ENCODE measurements at places on chromosomes 5 and 9. TPM values are rescaled to one million over a fixed set of nuclear protein-coding genes. Genes with fewer than 3 reads are reported as not detected.

DNA sequence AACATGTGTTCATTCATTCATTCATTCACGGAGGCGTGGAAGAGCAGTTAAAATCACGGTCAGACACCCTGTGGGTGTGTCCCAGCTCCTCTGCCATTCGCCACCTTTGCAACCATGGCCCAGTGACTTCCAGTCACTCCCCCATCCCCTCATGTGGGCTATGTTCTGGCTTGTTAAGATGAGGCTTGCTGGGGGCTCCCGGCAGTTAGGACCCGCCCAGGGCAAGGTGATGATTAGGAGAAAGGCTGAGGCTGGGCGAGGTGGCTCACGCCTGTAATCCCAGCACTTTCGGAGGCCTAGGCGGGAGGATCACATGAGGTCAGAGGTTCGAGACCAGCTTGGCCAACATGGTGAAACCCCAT is 24.9 kb upstream of the PTGES start:
- no peaks in the 10 kb centered on the region for H3K36me3 ChIP-seq
- H3K27ac ChIP-seq, result peak overlapping the region; percentile 81
- DNase-seq, result no peak

DNA sequence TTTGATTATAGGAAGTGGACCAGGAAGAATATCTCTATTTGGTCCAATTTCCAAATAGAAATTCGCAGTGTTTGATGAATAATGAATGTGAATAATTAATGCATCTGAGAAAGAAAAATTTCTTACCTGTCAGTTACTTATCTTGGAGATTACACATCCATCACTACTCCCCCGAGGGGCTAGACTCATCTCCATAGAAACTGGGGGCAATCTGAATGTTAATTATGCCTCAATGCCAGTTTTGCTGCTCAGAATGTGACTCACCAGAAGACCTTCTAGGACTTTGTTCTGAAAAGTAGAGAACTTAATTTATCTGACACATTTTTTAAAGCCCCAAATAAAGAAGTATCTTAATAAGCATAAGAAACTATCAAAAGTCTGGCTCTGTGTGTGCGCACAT is 233.4 kb upstream of the NR4A3 start:
- no peaks in the 10 kb centered on the region for H3K4me1 ChIP-seq
- DNase-seq, result no peak
- no peaks in the 10 kb centered on the region for H3K27me3 ChIP-seq
- no peak overlapping the region for H3K27ac ChIP-seq

Gene SURF1
- 31.2 TPM for total RNA-seq

GRCh38 chr5:103034662-103035392 is 85.1 kb downstream of the GIN1 start:
- no peak for DNase-seq
- no peak overlapping the region for H3K27ac ChIP-seq
- H3K4me1 ChIP-seq, result no peaks in the 10 kb centered on the region

DNA sequence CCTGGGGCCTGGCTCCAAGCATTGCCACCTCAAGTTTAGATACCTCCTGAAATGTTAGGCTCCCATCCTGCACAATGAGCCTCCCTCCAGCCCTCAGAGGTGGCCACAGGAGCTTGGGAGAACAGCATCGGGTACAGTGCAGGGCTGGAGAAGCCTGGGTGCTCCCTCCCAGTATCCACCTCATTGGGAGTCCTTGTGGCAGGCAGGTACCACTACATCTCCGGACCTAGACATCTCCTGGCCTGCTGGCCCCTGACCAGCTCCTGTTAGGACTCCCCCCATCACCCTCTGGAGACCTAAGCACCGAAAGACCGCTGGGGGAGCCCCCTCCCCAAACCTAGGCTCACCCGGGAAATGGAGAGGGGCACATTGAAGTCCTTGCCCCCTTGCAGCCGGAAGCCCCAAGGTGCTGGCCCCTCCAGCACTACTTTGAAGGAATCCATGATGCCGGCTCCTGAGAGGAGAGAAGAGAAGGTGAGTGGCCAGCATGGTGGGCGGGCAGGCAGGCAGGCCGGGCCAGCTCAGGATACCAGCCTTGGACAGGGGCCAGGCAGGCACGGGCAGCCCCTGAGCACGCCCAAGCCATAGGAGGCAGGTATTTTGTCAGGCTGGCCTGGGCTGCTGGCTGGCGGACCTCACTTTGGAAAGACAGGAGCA is 1.2 kb downstream of the PDLIM7 start:
- H3K27ac ChIP-seq, result peak overlapping the region; percentile 85
- H3K27me3 ChIP-seq, result no peaks in the 10 kb centered on the region
- DNase-seq, result no peak
- peak overlapping the region; percentile 73 for H3K4me3 ChIP-seq
- H3K4me1 ChIP-seq, result peaks cover 53% of the 10 kb centered on the region

Gene GRXCR2
- total RNA-seq, result not detected

GRCh38 chr9:109584205-109584604 is 86.1 kb upstream of the PTPN3 start:
- H3K4me3 ChIP-seq, result no peak overlapping the region
- H3K27me3 ChIP-seq, result no peaks in the 10 kb centered on the region
- no peaks in the 10 kb centered on the region for H3K4me1 ChIP-seq
- no peaks in the 10 kb centered on the region for H3K36me3 ChIP-seq
- no peak for DNase-seq

- H3K36me3 ChIP-seq, result no peaks in the 10 kb centered on the region
- H3K4me3 ChIP-seq, result peak overlapping the region; percentile 53
Measured at GRCh38 chr5:128538250-128539037, 399 bp upstream of the FBN2 start.

Gene TMC1
- not detected for total RNA-seq

DNA sequence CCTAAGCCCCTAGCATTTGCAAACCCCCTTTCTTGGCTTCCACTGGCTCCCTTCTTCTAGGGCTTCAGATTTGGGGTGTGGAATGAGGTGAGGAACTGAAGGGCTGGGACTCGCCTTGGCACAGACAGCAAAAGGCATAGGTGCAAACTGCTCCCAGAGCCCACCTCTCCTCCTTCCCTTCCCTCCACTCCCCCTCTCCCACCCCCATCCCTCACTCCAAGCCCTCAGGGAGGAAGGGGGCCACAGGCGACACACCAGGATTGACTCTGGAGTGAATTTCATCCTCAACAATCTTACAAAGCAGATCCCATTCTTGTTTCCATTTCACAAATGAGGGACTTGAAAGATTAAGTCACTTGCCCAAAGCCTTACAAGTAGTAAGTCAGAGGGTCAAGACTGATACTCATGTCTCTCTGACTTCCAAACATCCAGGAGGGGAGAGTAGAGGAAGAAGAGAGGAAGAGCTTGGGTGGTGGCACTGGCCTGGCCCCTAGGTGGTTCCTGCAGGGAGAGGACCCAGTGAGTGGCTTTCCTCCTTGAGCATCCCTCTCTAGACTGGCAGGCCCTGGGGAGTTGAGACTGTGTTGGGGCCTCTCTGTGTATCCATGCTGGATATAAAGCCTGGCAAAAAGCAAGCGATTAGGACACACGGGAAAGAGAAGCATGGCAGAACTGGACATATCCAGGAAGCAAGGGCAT is 193.1 kb downstream of the GABBR2 start:
- DNase-seq, result peak; percentile 47
- H3K4me3 ChIP-seq, result no peak overlapping the region
- no peaks in the 10 kb centered on the region for H3K4me1 ChIP-seq
- no peak overlapping the region for H3K27ac ChIP-seq
- H3K27me3 ChIP-seq, result no peaks in the 10 kb centered on the region

DNA sequence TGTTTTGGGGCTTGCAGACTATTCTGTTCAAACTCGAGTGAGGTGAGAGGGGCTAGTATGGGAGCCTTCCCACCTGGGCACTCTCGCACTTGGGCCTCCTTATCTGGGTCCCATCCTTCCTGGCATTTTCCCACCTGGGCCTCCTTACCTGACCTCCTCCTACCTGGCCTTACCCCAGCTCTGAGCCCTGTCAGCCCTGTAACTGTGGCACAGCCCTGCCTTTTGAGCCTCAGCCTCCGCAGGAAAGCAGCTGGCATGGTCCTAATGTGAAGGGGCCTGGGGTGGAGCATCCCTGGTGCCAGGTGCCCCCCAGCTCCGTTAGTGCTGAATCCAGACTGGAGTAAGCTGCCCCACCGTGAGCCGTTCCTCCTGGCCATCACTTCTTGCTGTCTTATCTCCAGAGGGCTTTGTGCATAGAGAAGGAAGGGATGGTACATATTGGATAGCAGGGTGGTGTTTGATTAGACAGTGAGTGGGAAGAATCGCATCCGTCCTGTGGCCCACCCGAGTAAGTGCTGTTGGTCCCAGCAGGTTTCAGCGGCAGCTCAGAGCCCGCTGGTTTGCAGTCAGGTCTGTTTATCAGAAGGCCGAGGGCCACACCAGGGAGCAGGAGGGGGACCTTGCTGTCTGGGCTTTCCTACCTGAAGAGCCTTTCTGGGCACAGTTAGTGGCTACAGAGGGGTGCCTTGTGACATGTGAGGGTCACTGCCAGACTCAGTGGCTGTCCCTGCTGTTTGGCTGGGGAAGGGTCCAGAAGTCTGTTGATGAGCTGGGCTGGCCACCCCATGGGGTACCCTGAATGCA is 76.5 kb downstream of the WNK2 start:
- H3K4me3 ChIP-seq, result no peak overlapping the region
- no peaks in the 10 kb centered on the region for H3K4me1 ChIP-seq
- H3K27me3 ChIP-seq, result no peaks in the 10 kb centered on the region

GRCh38 chr5:62134811-62135210 is 171.2 kb upstream of the KIF2A start:
- no peak overlapping the region for H3K4me3 ChIP-seq
- H3K27me3 ChIP-seq, result no peaks in the 10 kb centered on the region
- no peak for DNase-seq
- H3K4me1 ChIP-seq, result no peaks in the 10 kb centered on the region

DNA sequence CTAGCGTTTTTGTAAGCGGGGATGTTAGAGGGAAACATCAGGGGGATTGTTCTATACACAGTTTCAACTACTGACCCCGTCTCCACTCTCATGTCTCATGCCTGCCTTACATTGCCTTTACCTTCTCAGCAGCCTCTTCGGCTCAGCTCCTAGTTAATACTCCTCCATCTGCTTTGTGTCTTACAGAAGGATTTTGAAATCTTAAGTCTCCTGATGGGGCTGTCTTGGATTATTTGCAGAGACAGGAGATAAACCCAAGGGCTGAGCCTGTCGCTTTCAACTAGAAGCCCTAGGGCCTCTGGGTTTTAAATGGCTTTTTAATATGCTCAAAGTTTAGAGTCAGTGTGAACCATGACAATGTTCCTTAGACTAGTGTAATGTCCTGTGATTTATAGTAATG is 161.5 kb downstream of the CARTPT start:
- H3K27ac ChIP-seq, result no peak overlapping the region
- no peak for DNase-seq
- H3K4me1 ChIP-seq, result peaks cover 11% of the 10 kb centered on the region

DNA sequence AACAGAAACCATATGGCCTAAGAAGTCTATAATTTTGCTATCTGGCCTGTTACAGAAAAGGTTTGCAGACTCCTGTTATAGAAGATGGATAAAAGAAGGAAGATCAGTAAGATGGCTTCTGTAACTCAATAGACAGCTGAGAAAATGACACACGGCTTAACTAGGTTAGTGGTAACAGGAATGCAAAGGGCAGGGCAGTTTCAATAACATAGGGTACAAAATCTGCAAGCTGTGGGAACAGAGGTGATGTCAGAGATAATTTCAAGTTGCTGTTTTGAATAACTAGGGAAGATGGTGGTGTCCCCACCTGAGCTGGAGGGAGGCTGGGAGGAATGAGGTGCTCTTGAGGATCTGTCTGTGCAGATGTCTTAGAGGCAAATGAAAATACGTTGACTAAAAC is 106.5 kb downstream of the GLIS3 start:
- no peaks in the 10 kb centered on the region for H3K27me3 ChIP-seq
- no peak overlapping the region for H3K4me3 ChIP-seq
- DNase-seq, result no peak
- H3K4me1 ChIP-seq, result no peaks in the 10 kb centered on the region
- H3K27ac ChIP-seq, result no peak overlapping the region
- no peaks in the 10 kb centered on the region for H3K36me3 ChIP-seq

- no peaks in the 10 kb centered on the region for H3K27me3 ChIP-seq
- no peaks in the 10 kb centered on the region for H3K4me1 ChIP-seq
- H3K36me3 ChIP-seq, result no peaks in the 10 kb centered on the region
- DNase-seq, result no peak
- no peak overlapping the region for H3K27ac ChIP-seq
Measured at GRCh38 chr5:52356311-52356918, 431.3 kb upstream of the ITGA1 start.

- H3K36me3 ChIP-seq, result no peaks in the 10 kb centered on the region
- H3K27me3 ChIP-seq, result no peaks in the 10 kb centered on the region
- no peak overlapping the region for H3K4me3 ChIP-seq
- peaks cover 4% of the 10 kb centered on the region for H3K4me1 ChIP-seq
Measured at GRCh38 chr5:130135506-130135905, 231.2 kb downstream of the CHSY3 start.

- H3K27me3 ChIP-seq, result no peaks in the 10 kb centered on the region
- H3K4me3 ChIP-seq, result no peak overlapping the region
- H3K36me3 ChIP-seq, result no peaks in the 10 kb centered on the region
- no peak overlapping the region for H3K27ac ChIP-seq
- no peaks in the 10 kb centered on the region for H3K4me1 ChIP-seq
Measured at GRCh38 chr5:114695292-114695904, 333.5 kb downstream of the KCNN2 start.

Gene PCDHGA3
- 3.4 TPM for total RNA-seq

DNA sequence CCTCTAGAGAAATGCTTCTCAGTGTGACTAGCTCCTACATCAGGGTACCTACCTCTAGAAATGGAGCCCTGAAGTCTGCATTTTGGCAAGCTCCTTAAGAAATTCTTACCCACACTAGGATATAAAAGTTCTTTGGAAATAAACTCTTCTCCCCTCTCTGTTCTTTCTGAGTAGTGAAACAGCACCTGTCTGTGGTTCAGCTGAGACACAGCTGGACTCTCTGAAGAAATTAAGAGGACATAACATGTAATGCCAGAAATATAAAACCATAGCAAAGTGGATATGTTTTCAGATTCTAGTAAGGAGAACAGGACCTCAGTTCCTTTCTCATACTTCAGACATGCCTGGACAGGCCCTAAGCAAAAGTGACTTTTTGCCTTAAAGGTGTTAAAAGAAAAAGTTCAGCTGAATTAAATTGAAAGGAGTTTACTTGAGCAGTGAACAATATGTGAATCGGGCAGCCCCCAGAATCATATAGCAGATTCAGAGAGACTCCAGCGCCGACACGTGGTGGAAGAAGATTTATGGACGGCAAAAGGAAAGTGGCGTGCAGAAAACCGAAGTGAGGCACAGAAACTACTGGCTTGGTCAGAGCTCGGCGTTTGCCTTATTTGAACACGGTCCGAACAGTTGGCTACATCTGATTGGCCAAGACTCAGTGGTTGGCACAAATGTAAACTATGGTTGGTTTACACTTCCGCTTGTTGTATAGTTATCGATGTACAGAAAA is 64.5 kb downstream of the PRKACG start:
- no peaks in the 10 kb centered on the region for H3K27me3 ChIP-seq
- no peak overlapping the region for H3K4me3 ChIP-seq
- H3K36me3 ChIP-seq, result no peaks in the 10 kb centered on the region
- DNase-seq, result no peak
- no peak overlapping the region for H3K27ac ChIP-seq

DNA sequence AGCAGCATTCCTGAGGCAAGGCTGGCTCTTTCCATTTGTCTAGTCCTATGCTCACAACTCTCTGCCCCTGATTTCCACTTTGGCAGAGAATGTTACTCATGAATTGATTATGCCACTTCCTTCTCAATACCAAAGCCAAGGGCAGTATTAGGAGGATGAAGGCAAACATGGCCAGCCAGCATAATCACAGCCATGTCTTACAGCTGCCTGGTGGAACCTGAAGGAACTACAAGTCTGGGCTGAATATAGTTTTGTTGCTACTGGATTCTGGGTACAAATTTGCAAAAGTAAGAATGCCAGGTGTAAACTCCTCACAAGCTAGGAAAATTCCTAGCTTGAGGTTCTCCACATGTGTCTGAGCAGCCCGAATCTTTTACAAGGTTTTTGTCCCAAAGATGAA is 4.2 kb downstream of the SIL1 start:
- no peaks in the 10 kb centered on the region for H3K27me3 ChIP-seq
- no peaks in the 10 kb centered on the region for H3K36me3 ChIP-seq
- H3K4me3 ChIP-seq, result no peak overlapping the region
